Activated CD8-positive, alpha-beta memory T cell treated with anti-CD3 and anti-CD28 coated beads, Interleukin-2, amount 50 U/mL, for 4 hours (primary cell): ENCODE measurements at places on chromosomes 6 and 20.

GRCh38 chr20:45064812-45065211 lies 36.1 kb downstream of the KCNS1 start:
- DNase-seq = no peak

GRCh38 chr6:167684276-167685104 lies 142.2 kb upstream of the AFDN start:
- no peak for DNase-seq

- DNase-seq = no peak
Observed at GRCh38 chr20:59701236-59701635, 96.9 kb downstream of the PHACTR3 start.

- DNase-seq = peak; percentile 19
Observed at GRCh38 chr6:149862922-149863697, 1.0 kb downstream of the LRP11 start.

GRCh38 chr6:63676412-63677114 lies 41.0 kb downstream of the PHF3 start:
- no peak for DNase-seq

DNA sequence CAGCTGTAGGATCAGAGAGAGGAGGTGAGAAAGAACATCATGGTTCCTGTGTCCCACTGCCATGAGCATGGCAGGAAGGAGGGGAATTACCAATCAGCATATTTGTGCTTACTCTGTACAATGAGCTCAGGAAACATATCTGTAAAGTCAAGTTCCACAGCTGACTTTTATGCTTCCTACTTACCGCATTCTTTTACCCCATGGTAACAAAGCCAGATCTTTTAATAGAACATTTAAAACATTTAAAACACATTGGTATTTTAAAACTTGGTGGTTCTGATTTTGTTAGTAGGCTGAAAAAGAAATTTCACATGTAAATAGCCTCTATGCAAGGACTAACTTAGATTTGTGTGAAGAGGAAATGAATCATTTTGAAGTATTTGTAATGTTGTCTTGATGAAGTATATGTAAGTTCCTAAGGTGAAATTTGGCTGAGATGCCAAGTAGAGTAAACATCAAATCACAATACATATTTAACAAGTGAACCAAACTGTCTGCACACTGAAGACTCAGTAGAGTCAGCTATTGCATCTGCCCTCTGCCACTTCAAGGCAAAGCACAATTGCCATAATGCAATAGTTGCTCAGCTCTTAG lies 114.7 kb downstream of the GJA10 start:
- DNase-seq = no peak

GRCh38 chr6:15090145-15090579 lies 155.7 kb upstream of the JARID2 start:
- DNase-seq = no peak

GRCh38 chr6:31615748-31616147 lies 714 bp downstream of the AIF1 start:
- DNase-seq = no peak

DNA sequence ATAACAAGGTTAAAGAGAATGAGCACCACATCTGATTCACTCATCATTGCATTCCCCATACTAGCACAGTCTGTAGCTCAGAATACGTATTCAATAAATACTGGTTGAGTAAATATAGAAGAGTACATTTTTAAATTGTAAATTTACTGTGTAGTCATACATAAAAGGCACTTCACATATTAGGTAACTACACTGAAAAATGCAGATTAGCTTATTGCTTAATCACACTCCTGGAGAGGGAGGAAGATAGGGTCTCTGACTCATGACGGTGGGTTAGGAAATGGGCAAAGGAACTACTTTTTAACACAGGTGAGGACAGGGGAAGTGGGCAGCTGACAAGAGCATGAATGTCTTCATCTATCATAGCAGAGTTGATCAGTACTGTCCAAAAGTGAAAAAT lies 133.2 kb downstream of the TBC1D32 start:
- no peak for DNase-seq

- DNase-seq = peak; percentile 30
Observed at GRCh38 chr20:44010162-44010704, 95.6 kb downstream of the TOX2 start.

DNA sequence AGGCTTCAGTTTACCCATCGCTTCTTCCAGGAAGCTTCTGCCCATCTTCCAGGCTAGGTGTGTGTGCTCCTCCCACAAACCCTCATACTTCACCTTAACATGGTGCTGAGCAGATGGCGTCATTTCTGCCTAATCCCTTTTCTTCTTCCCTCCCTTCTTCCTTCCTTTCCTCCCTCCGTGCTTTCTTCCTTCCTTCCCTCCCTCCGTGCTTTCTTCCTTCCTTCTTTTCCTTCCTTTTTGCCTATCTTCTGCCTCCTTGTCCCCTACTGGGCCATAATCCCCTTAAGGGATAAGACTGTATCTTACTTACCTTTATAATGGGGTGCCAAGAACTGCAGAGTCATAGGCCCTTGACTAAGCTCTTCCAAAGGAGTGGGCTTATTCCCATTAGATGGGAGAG lies 27.5 kb upstream of the PMEPA1 start:
- DNase-seq = no peak

DNA sequence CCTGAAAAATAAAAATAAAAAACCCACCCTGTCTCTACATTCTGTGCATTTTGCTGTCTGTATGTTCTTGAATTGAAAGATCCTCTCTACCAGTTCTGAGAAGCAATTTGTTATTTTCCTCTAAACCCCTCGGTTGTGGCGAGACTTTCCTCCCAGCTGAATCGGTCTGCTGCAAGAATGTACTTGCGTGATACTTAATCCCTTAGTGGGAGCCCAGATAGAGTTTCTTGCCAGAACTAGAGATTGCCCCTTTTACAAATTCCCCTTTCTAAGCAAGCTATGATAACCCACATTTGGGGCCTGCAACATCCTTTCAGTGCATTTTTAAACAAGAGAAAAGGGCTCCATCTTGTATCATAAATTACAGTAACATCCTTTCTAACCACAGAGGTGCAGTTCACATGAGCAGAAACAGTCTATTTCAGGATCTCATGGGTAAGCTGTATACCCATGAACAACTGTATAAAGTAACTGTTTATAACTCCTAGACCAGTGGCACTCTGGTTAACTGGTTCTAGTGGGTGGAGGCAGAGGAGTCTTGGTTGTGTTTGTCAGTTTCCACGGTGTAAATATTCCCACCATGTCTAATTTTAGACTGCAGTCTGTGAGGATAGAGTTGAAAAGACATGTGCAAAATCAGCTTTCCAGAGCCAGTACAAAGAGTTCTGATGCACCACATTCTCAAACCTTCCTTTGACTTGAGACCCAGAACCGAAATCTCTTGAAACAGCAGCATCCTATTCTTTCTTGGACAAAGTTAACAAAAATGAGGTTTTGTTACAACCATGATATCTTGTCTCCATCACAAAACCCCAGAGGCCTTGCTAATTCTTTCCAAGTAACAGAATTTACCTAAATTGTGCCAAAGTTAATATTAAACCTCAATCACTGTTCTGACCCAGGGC lies 113.1 kb upstream of the ZNF217 start:
- no peak for DNase-seq

DNA sequence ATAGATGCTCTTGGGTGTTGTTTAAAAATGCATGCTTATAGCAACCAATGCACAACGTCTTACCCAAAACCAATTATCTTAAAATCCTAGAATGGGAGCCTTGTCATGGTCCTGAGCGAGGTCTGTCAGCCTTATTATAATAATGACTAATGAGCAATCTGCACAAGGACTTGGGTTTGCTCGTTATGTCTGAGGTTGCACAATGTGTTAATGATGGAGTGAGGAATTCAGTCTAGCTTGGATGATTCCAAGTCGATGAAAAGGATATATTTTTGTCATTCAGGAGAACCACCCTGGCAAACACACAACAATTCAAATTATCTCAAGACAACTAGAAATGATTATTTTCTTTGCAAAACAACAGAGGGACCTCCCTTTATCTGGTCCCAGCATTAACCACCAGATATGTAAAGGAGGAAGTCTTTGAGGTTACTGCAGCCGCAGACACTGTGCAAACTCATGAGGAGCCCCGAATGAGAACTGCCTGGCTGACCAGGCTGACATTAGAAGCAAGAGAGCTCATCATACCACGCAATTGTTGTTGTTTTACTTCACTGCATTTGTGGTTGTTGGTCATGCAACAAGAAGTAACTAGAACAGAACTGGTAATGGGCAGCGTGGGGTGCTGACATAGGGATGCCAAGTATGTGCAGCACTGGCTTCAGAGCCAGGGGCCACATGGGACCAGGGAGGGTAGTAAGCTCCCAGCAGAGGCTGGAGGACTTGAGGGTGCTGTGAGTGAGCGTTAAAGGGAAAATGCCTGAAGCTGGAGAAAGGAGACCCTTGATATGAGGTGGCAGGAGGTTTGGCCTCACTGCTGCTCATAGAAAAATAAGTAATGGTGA lies 488.3 kb downstream of the CDH26 start:
- DNase-seq = no peak

DNA sequence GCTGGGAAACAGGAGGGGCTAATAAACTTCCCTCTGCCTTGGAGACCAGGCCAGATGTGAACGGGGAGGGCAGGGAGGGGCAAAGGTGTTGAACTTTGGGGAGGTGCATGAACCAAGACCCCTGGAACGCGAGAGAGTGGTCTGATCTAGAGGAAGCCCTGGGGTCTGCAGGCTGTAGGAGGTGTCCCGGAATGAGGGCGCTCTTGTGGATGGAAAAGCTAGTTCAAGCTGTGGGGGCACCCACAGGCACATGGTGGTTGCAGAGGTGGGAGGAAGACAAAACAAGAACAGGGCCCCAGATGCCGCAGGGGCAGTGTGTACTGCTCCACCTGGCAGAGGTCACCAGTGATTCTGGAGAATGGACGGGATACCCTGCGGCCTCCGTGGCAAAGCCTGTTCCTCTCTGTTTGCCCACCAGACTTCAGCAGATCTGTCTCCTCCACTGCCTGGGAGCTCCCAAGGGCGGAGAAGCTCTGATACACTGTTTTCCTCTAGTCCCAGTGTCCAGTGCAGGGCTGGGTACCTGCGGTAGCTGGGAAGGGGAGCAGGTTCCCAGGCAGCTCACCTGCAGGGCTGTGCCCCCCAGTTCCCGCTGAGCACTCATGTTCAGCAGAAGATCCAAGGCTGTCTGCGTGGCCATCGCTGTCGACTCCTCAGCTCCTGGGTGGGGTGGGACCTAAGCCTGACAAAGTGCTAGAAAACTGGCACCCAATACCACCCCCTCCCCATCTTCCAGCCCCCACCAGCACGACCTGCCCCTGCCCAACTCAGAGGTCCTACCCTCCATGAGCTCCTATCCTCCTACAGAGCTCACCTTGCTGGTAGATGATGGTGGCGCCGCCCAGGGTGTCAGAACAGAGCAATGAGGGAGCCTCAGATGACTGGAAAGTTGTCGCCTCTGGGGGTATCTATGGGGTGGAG lies 14.7 kb downstream of the ZNF335 start:
- DNase-seq = no peak

DNA sequence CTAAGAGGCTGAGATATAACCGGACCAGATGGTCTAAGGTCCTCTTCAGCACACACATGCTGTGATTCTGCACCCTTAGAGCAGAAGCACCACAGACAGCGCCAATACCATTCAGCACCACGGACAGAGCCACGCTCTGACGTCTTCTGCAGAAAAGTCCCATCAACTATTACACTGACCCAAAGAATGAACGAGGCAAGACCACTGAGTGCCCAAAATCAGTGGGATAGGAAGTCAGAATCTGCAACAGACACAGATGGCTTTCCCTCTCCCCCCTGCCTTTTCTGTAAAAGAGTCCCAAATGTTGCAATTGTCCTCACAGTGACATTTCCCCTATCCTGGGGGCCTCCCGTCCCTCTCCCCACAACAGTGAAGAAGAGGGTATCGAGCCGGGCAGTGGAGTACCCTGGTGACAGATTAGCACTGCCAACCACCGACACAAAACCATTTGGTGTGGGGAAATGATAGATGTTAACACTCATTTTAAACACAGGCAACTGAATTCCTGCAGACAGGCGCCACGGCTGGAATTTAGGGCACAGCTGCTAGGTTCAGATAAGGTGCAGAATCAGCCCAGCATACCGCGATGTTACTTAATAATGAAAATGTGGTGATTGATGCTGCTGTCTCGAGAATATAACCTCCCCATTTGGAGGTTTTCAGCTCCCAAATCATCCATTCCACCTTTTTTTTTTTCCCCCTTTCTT lies 66.6 kb upstream of the CTNNBL1 start:
- DNase-seq = no peak

GRCh38 chr6:45569210-45569945 lies 191.6 kb upstream of the SUPT3H start:
- no peak for DNase-seq

DNA sequence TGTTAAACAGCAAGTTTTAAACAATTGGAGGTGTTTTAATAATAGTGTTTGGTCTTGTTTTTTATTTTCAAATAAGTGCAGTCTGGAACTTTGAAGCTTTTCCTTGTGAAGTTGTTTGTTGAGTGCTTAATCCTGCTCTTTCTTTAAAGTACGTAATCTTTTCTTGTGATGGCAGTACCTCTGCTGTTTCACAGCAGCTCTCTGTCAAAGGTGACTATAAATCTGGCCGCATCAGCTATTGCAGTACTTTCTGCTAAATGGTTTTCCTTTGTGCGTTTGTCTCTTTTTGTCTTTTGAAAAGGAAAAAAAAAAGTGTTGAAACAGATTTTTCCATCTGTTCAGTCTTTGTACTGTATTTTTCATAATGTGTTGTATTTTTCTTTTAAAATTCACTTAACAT lies 12.7 kb downstream of the STXBP5 start:
- DNase-seq = no peak
